A549 treated with GW870086 at 1 μM for 4 hours (cell line): ENCODE measurements at places on chromosomes 7 and 10. TPM values are rescaled to one million over a fixed set of nuclear protein-coding genes. Genes with fewer than 3 reads are reported as not detected.

Gene HSPA12A
- total RNA-seq: 9.3 to 12.5 TPM (median 11.2 TPM) in 5 replicates

Gene DENND2A
- total RNA-seq: 0.51 to 0.90 TPM (median 0.60 TPM) in 5 replicates

Gene DRGX
- total RNA-seq: 0.05 TPM in 1 of 5 replicates, not detected in the others

Gene CCAR1
- 54.7 to 63.7 TPM (median 61.3 TPM) in 5 replicates for total RNA-seq

Gene RBP3
- not detected in 5 replicates for total RNA-seq

Gene SLC39A12
- total RNA-seq: not detected in 5 replicates

Gene CELF2
- 0.02 to 0.16 TPM (median 0.06 TPM) in 4 of 5 replicates, not detected in the other for total RNA-seq

Gene PAPOLB
- not detected in 5 replicates for total RNA-seq

Gene PANK1
- total RNA-seq: 4.6 to 6.4 TPM (median 5.8 TPM) in 5 replicates

Gene DGKI
- total RNA-seq: 0.22 to 0.33 TPM (median 0.25 TPM) in 4 of 5 replicates, not detected in the other

Gene TRPV5
- total RNA-seq: not detected in 5 replicates

Gene PMPCB
- total RNA-seq: 63.6 to 72.6 TPM (median 67.3 TPM) in 5 replicates

Gene PHKG1
- total RNA-seq: 0.35 to 1.9 TPM (median 0.48 TPM) in 5 replicates

Gene RBP4
- 8.0 to 11.5 TPM (median 9.6 TPM) in 5 replicates for total RNA-seq

Gene ERV3-1
- 3.4 to 5.7 TPM (median 4.0 TPM) in 5 replicates for total RNA-seq

Gene TEX47
- total RNA-seq: not detected in 5 replicates

Gene FAM25G
- total RNA-seq: 1.3 to 2.7 TPM in 2 of 5 replicates, not detected in the others

Gene PNLIP
- total RNA-seq: not detected in 5 replicates

Gene SPDYE9
- total RNA-seq: not detected in 5 replicates

Gene CEP55
- total RNA-seq: 53.5 to 73.6 TPM (median 65.2 TPM) in 5 replicates

Gene ACTL6B
- total RNA-seq: not detected in 5 replicates

Gene CCDC3
- total RNA-seq: 0.86 to 1.3 TPM (median 0.91 TPM) in 5 replicates

Gene PTN
- total RNA-seq: not detected in 5 replicates

Gene EGR2
- total RNA-seq: 0.21 to 0.71 TPM (median 0.44 TPM) in 5 replicates

Gene CYP2C19
- total RNA-seq: 0.05 TPM in 1 of 5 replicates, not detected in the others

Gene LRRC4
- total RNA-seq: not detected in 5 replicates

Gene FAM24A
- total RNA-seq: not detected in 5 replicates

Gene ANKRD61
- 0.43 to 0.77 TPM (median 0.53 TPM) in 5 replicates for total RNA-seq
